ENCODE measurements at places on chromosomes 1 and 21.
A peak's percentile ranks its signal among the peaks of the same experiment; 100 is the strongest.

GRCh38 chr1:119725626-119726025 lies 13.9 kb downstream of the PHGDH start:
- no peak for DNase-seq

GRCh38 chr1:59553371-59553770 lies 256.5 kb downstream of the FGGY start:
- DNase-seq, result no peak

GRCh38 chr1:1779691-1780597 lies 1.7 kb upstream of the NADK start:
- no peak for DNase-seq

DNA sequence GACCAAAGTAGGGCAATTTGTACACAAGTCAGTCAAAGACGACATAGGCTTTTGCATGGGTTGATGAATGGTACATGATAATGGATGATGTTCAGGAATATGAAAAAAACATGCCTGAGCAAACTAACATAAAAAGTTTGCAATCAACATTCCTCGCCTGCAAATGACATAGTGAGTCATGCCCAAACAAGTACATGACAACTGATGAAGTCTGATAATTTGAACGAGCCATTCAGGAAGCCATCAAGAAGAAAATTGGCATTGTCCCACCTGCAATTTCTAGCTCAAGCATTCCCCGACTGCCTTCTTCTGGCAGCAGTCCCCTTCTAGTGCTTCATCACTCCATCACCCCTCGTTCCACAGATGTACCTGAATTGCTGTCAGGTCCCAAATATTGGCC lies 118.4 kb upstream of the NR5A2 start:
- DNase-seq, result no peak

- no peak for DNase-seq
Observed at GRCh38 chr1:16954579-16954978, 25.8 kb downstream of the MFAP2 start.

GRCh38 chr1:84259376-84259775 lies 42.1 kb upstream of the SAMD13 start:
- no peak for DNase-seq

- DNase-seq, result peak; percentile 25
Observed at GRCh38 chr1:227357171-227357926, 39.1 kb upstream of the CDC42BPA start.

DNA sequence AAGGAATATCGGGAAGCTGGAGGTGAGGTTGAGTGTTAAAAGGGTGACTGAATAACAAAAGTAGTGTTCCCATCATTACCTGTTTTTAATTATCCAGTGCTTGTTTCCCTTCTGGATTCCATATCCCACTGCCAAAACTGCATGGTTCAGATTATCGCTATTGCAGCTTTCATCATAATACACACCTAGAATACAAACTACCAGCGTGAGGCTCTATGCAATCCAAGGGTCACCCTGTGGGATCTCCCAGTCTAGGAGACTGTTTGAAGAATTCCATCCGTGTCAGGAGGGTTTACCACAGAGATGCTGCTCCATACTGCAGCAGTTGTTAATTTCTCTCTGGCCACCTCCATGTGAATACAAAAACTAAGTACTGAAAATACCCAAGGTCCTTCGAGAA lies 9.0 kb downstream of the CTSK start:
- no peak for DNase-seq

DNA sequence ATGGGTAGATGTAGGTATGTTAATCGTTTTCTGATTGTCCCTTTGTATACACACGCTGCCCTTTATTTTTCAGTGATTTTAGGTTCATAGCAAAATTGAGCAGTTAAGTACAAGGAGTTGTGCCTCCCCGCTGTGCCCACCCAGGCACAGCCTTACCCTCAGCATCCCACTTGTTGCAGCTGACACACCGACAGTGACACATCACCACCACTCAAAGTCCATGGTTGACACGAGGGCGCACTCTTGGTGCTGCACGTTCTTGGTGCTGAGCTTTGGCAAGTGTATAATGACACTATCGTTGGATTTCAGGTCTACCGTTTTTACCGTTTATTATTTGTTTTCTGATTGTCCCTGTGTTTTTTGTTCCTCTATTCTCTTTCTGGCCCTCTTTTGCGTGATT lies 15.6 kb downstream of the C1orf159 start:
- no peak for DNase-seq

DNA sequence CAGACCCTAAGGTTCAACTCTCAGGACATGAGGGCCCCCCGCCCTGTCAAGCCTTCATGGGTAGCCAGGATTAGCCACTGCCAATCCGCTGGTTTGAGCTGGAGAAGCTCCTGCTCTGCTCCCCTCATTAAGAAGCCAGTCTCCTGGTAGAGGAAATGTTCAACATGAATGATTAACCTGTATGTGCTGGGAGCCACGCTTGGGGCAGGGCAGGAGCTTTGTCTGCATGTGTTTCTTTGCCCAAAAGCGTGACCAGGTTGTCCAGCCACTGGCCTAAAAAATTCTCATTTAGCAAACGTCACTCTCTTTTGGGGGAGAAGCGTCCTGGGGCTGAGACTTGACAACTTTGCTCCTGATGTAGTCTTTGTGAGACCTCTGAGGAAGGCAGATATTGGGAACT lies 96.5 kb downstream of the RRAGC start:
- no peak for DNase-seq

GRCh38 chr1:54464477-54465146 lies 58.4 kb upstream of the SSBP3 start:
- DNase-seq, result no peak

- no peak for DNase-seq
Observed at GRCh38 chr1:246418565-246419312, 88.3 kb downstream of the SMYD3 start.

- no peak for DNase-seq
Observed at GRCh38 chr1:205506409-205507200, 2.1 kb downstream of the CDK18 start.

DNA sequence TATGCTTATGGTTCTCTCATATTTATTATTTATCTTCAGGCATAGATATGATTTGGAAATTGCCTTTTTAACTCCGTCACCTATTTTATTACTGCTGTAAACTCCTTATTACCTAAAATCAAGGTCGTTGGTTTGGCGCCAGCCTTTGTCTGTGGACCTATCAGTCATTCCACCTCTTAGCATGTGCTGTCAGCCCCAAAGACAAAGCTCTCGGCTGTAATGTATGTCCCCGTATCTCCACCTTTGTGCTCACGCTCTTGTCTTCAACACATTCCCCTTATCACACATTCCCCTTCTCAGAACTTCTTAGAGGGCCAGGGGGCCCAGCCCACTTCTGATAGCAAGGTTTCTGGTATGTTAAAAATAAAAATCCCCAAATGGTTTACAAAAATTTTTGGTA lies 342.2 kb downstream of the RYR2 start:
- no peak for DNase-seq

DNA sequence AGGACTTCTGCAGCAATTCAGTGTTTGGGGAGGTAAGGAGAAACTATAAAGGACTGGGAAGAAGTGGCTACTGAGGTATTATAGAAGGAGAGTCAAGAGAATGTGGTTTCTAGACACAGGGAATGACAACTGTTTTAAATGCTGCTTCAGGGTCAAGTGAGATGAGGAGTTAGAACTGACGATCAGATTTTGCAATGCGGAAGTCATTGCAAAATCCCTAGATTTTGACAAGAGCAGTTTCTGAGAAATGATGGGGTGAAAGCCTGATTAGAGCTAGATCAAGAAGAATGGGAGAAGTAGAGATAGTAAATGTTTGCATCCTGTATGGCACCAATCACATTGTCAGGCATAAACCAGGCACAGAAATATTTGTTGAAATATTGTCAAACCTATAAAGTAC lies 4.7 kb upstream of the TSNAX start:
- no peak for DNase-seq

DNA sequence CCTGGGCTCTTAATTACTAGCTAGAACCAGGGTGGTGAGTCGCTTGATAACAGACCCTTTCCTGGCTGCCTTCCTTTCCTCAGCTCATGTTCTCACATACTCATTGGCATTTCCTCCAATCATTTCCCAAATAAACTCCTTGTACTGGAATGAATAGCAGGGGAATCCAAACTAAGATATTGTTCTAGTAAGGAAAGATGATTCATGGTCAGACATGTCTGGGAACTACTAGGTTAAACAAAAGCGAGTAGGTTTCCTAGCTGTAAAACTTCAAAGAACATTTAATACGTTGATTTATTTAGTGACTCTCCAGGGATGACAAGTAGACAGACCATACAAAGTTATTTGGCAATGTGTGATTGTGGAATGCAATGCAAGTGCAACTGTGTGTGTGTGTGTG lies 121.2 kb upstream of the KCNJ6 start:
- DNase-seq, result no peak

GRCh38 chr1:198641966-198642668 lies 3.3 kb downstream of the PTPRC start:
- no peak for DNase-seq

- DNase-seq, result no peak
Observed at GRCh38 chr1:173392895-173393658, 84.1 kb upstream of the PRDX6 start.

GRCh38 chr1:173410794-173411236 lies 66.3 kb upstream of the PRDX6 start:
- no peak for DNase-seq
